DMS79 (cell line): ENCODE measurements at places on chromosomes 1 and 21.

DNA sequence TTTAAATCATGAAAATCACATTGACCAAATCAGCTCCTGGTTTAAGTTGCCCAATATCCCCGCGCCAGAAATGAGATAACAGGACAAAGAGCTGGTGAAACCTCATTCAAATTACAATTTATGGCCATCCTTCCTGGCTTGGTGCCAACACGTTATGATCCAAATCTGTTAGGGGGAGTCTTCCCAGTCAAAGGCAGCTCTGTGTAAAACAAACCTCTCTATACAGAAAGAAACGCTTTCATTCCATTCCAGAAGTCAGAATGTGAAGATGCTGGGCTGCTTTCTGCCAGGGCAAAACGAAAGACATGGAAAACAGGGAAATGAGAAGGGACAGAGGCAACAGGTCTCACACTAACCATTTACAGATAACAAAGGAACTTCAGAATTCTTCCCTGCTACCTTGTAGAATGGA lies 53.5 kb upstream of the TIAM1 start:
- DNase-seq: no peak

DNA sequence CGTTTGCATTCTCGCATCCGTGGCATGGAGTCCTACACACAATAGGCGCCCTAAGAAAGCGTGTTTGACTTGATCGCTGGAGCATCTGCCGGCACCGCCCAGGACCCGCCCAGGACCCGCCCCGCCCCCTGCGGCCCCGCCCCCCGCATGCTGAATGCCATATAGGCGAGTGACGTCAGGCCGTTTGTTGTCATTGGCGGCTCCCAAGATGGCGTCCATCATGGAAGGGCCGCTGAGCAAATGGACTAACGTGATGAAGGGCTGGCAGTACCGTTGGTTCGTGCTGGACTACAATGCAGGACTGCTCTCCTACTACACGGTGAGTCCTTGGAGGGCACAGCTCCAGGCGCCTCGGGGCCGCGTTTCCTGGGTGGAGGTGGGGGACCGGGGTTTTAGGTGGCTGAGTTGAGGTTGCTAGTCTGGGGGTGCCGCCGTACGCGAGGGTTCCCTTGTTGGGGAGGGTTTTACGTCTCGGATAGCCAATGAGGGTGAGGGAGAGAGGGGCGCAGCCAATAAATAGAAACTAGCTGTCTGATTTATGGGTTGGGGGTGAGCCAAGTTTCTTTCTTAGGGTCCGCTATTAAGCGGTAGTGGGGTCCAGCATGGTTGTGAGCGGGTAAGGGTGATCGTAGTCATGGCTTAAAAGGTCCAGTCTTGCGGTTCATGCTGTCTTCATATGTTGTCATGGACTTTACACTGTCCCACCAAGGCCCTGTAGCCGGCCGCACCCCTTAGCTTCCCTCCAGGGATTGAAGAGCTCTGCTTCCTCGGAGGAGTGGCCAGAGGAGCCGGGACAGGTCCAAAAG lies at the start of gene OSBPL9:
Gene OSBPL9, plus strand, starts transcription at position 190 of the 806 bp plus-strand sequence. Its CDS starts 19 bp downstream, at position 209.
- DNase-seq: peak; percentile 85

DNA sequence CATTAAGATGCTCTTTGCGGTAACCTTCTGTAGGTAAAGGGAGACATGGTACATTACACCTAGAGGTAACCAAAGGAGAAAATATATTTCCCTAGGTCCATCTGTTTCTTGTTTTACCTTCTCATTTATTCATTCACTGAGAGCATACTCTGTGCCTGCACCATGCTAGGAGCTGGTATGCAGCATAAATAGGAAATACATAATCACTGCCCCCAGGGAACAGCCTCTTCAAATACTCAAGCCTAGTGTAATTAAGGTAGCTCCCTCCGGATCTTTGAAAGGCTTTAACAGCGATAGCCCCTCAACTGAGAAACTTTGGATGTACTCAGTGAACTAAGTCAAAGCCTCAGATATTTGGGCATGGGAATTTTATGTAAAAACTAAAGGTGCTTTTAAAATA lies 123.6 kb downstream of the GABPA start:
- DNase-seq: no peak

DNA sequence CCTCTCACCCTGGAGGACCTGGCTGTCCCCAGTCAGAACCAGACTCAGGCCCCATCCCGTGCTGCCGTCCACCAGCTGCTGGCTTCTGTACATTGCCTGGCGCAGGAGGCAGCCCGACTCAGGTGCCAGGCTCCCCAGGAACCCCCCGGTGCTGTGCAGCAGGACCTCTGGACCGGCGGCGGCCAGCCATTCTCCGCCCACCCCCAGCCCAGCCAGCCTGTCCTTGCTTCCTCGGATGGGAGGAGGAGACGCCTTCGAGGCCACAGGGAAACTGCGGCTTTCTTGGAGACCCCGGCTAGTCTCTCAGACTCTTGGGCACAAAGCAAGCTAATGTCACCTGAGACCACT lies 4.4 kb downstream of the C1orf167 start:
- DNase-seq: no peak
